CD4-positive, alpha-beta T cell treated with Interleukin-4 for 1 hour (primary cell): ENCODE measurements at places on chromosomes 11 and 22.

- no peak for DNase-seq
Observed at GRCh38 chr11:44192017-44192385, 96.5 kb downstream of the EXT2 start.

DNA sequence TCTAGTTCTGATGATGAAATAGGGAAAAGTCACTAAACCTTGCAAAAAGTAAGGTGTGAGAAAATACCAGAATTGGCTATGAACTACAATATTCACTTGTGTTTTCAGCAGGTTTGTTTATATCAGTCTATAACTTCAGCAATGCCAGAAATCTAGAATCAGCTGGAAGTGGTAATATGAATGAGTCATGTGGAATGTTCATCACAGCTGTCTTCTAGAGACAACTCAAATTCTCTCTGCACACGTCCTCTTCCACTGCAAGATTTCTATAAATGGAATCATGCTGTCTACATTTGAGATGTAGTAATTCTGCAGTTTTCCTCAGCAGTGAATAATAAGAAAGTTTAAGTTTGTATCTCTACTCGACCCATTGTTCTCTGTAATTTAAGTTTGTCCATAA is 89.9 kb downstream of the OR4A15 start:
- DNase-seq = no peak

- no peak for DNase-seq
Observed at GRCh38 chr11:32602657-32603415, 19.2 kb downstream of the EIF3M start.

GRCh38 chr11:3035333-3035732 is 21.9 kb downstream of the CARS1 start:
- DNase-seq = no peak

DNA sequence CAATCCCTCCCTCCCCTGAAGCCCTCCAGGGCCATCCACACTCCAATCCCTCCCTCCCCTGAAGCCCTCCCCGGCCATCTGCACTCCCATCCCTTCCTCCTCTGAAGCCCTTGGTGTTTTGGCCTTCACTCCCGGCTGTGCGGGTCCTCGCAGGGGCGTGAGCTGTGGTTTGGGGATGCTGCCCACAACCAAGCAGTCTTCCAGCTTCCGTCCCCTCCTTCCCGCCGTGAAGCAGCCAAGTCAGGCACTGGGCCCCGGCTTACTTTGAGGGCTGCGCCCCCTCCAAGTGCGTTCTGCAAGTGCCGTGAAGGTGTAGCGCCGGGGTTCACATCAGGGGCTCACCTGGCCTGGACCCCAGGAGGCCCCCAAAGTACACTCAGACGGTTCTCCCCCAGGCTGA is 335.9 kb downstream of the BRD1 start:
- DNase-seq = no peak

GRCh38 chr22:35425971-35426800 is 26.2 kb downstream of the MCM5 start:
- no peak for DNase-seq
